Nephron progenitor cell (in vitro differentiated cells): ENCODE measurements at places on chromosomes 1 and 21.

DNA sequence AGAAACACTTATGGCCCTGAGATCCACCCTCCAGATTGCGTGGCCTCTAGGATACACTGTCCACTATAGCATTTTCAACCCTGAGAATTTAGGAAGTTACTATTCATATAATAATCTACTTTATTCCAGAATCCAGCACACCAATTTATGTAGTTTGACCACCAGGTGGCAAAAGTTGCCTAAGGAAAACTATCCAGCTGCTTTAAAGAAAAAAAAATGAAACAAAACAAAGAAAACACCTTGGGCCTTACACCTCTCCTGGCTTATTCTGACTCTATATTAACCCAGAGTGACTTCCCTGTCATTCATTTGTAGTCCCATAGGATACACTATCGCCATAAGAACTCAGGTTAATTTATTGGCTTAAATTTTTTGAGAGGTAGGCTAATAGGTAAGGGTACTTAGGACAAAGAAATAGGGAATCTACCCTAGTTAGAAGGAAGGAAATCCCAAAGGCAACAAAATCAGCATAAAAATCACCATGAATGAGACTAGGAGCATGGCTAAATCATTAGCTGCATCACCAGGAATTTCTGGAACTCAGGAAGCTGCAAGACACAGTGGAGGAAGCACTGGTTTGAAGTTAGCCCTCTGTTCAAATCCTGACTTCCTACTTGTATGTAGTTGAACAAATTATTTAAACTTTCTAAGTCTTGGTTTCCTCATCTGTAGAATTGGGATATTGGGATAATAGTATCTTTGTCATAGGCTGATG lies 107.5 kb downstream of the SPAG17 start:
- peaks cover 16% of the 10 kb centered on the region for H3K4me1 ChIP-seq
- H3K36me3 ChIP-seq = no peaks in the 10 kb centered on the region
- H3K27me3 ChIP-seq = no peaks in the 10 kb centered on the region
- H3K27ac ChIP-seq = no peak overlapping the region

GRCh38 chr1:184684285-184685074 lies 70.2 kb downstream of the EDEM3 start:
- no peak overlapping the region for H3K4me3 ChIP-seq
- H3K27ac ChIP-seq = no peak overlapping the region
- no peak for DNase-seq
- no peaks in the 10 kb centered on the region for H3K4me1 ChIP-seq

- H3K4me3 ChIP-seq = no peak overlapping the region
- peak overlapping the region; percentile 45 for H3K27ac ChIP-seq
- peaks cover 9% of the 10 kb centered on the region for H3K36me3 ChIP-seq
- peaks cover 3% of the 10 kb centered on the region for H3K27me3 ChIP-seq
- peaks cover 6% of the 10 kb centered on the region for H3K4me1 ChIP-seq
- peak; percentile 12 for DNase-seq
These were observed 29.4 kb downstream of the FRRS1 start for GRCh38 chr1:99737016-99737415.

DNA sequence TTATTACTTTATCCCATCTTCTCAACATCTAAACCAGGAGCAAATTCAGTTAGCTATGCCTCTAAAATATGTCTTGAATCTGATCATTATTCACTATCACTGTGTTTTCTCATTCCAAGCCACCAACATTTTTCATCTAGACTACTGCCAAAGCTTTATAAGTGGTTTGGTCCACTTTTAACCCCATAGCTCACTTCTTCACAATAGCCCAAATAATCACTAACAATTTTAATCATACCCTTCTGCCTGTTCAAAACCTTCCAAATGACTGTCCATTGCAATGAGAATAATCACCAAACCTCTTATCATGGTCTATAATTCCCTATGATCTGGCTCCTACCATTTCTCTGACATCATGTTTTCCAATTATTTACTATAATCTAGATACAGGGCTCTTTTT lies 149.8 kb upstream of the ZNHIT6 start:
- no peak overlapping the region for H3K4me3 ChIP-seq
- no peak overlapping the region for H3K27ac ChIP-seq
- H3K27me3 ChIP-seq = peaks cover 21% of the 10 kb centered on the region
- H3K4me1 ChIP-seq = no peaks in the 10 kb centered on the region

DNA sequence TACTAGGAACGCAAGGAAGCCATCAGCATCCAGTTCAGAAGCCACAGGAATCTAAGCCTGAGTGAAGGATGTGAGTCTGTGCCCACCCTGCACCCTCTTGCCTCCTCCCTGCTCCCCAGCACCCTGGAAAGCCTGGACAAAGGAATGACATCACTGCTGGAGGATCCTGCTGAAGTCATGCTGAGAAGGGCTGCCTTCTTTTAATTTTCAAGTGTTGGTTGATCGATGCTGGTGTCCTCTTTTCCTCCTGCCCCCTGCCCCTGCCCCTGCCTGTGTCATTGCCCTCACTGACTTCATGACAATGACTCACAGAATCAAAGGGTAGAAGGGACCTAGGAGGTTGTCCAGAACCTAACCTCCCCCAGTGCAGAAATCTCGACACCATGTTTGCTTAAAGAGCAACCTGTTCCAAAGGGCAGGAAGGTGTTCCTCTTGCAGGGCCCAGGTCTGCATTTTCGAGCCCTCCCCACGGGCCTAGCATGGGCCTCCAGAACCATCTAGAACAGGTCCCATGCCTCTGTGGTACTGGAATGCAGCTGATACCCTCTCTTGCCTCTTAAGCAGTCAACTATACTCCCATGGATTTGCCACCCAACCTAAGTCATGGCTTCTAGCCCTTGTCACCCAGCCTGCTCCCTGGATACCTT lies 9.6 kb downstream of the DHRS3 start:
- H3K36me3 ChIP-seq = peaks cover 77% of the 10 kb centered on the region
- no peak for DNase-seq
- peaks cover 12% of the 10 kb centered on the region for H3K27me3 ChIP-seq
- peaks cover 44% of the 10 kb centered on the region for H3K4me1 ChIP-seq

DNA sequence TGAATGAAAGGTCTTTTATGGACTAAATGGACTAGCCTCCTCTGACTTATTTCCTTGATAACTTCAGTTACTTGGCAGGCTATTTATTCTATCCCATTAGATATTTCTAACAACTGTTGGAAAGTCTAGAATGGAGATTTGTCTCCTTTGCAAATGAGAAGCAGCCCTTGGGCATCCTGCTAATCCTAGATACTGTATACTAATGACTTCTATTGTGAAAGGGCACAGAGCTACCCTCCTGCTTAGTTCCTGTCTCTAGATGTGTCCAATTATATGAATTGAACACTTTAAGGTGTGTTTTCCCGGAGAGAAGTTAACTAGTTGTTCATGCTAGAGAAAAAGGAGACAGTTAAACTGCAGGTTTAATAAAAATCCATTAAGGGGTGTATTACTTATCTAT lies 10.2 kb upstream of the NCMAP start:
- H3K4me3 ChIP-seq = no peak overlapping the region
- peaks cover 11% of the 10 kb centered on the region for H3K27me3 ChIP-seq
- peaks cover 28% of the 10 kb centered on the region for H3K4me1 ChIP-seq
- no peak for DNase-seq
- H3K27ac ChIP-seq = no peak overlapping the region

GRCh38 chr1:89519779-89520358 lies 4.8 kb upstream of the LRRC8B start:
- H3K4me3 ChIP-seq = no peak overlapping the region
- H3K27ac ChIP-seq = no peak overlapping the region
- H3K36me3 ChIP-seq = peaks cover 7% of the 10 kb centered on the region
- no peak for DNase-seq
- peaks cover 14% of the 10 kb centered on the region for H3K4me1 ChIP-seq
- peaks cover 3% of the 10 kb centered on the region for H3K27me3 ChIP-seq

- H3K27me3 ChIP-seq = peaks cover 6% of the 10 kb centered on the region
- H3K27ac ChIP-seq = peak overlapping the region; percentile 65
- H3K4me1 ChIP-seq = peaks cover 26% of the 10 kb centered on the region
- no peaks in the 10 kb centered on the region for H3K36me3 ChIP-seq
These were observed 49.7 kb upstream of the RCC2 start for GRCh38 chr1:17488995-17489767.

DNA sequence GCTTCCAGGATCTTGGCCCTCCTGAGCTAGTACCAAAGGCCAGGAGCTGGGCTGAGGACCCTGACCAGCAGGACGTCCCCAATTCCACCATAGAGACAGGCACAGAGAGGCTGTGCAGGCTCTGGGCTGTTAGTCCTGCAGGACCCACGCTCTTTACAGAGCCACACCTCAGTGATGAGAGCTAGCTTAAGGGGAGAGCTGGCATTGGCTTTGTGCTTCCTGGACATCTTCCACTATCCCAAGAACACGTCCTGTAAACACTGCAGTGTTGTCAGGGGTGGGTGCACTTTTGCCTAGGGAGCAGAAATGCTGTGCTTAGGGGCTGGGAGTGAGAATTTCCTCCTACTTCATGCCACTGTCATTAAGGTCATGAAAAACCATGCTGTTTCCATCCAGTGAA lies 91.7 kb upstream of the EDN2 start:
- H3K27me3 ChIP-seq = no peaks in the 10 kb centered on the region
- DNase-seq = no peak
- no peak overlapping the region for H3K4me3 ChIP-seq
- peaks cover 20% of the 10 kb centered on the region for H3K4me1 ChIP-seq
- no peaks in the 10 kb centered on the region for H3K36me3 ChIP-seq

GRCh38 chr1:245235156-245235555 lies 80.4 kb downstream of the KIF26B start:
- H3K4me3 ChIP-seq = peak overlapping the region; percentile 54
- H3K4me1 ChIP-seq = peaks cover 41% of the 10 kb centered on the region
- H3K27me3 ChIP-seq = no peaks in the 10 kb centered on the region
- peaks cover 12% of the 10 kb centered on the region for H3K36me3 ChIP-seq
- peak overlapping the region; percentile 84 for H3K27ac ChIP-seq

DNA sequence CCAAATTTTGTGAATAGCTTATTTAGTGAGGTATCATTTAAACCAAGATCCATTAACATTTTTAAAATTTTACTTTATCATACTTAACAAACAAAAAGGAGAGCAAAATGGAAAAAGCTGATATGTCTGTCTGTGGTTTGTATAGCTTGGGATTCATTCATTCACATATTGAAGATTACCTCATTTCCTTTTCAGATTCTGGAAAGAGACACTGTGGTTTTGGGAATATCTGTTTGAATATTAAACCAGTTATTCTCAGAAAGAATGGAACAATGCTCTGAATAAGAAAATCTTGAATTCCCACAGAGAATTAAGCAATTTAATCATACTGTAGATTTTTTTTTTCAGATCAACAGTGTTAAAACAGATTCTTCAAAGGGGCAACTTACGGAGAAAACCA lies 93.8 kb upstream of the PRDX6 start:
- no peaks in the 10 kb centered on the region for H3K4me1 ChIP-seq
- no peak overlapping the region for H3K27ac ChIP-seq
- no peaks in the 10 kb centered on the region for H3K36me3 ChIP-seq
- DNase-seq = no peak
- H3K27me3 ChIP-seq = no peaks in the 10 kb centered on the region

GRCh38 chr21:42056996-42057689 lies 14.0 kb upstream of the UMODL1 start:
- peaks cover 38% of the 10 kb centered on the region for H3K4me1 ChIP-seq
- no peaks in the 10 kb centered on the region for H3K36me3 ChIP-seq
- no peak for DNase-seq

GRCh38 chr1:51325878-51326755 lies 4.2 kb downstream of the TTC39A start:
- peak overlapping the region; percentile 41 for H3K27ac ChIP-seq
- peaks cover 20% of the 10 kb centered on the region for H3K27me3 ChIP-seq
- H3K36me3 ChIP-seq = no peaks in the 10 kb centered on the region
- no peak for DNase-seq
- H3K4me3 ChIP-seq = no peak overlapping the region

- no peak within 1 kb of the TSS for H3K27ac ChIP-seq
- H3K27me3 ChIP-seq = peaks cover 6% of the 10 kb centered on the region
- H3K36me3 ChIP-seq = peaks cover 23% of the 10 kb centered on the region
These were observed at the start of gene SV2A for GRCh38 chr1:149917571-149918144. Gene SV2A (minus strand): TSS chr1:149917844. CDS start chr1:149913840, 4,004 bp downstream.

DNA sequence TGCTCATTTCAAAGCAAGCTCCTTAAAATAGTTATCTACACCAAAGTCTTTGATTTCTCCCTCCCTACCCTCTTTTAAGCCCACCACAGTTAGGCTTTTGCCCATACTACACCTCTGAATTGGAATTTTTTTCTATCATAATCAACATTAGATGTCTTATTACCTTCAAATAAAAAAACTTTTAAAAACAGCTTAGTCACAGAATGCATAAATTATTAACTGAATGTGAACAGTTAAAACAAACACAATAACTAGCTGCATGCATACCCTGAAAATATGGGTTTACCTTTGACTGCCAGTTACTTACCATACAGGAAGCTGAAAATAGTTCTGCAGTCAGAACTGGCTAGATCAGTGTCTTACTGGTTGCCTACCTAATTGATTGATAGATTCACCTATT lies 210.9 kb downstream of the TGFB2 start:
- H3K4me3 ChIP-seq = no peak overlapping the region
- no peak for DNase-seq
- H3K4me1 ChIP-seq = peaks cover 5% of the 10 kb centered on the region

DNA sequence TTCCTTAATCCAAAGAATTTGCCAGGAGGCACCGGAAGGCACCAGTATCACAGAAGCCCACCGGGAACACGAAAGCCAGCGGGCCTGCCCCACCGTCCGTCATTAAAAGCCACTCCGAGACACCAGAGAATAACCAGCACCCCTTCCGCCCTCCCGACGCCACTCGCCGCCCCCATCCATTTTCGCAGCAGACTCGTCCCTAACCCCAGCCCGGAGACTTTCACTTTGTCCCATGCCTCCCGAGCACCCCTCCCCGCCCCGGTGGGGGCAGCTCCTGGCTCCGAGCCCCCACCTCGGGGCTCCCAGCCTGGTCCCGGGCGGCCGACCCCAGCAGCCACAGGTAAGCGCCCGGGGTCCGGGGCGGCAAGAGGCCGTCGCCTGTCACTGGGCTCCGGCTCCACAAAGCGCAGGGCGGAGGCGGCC lies 105.4 kb downstream of the SLC45A1 start:
- no peak overlapping the region for H3K4me3 ChIP-seq
- H3K27ac ChIP-seq = no peak overlapping the region
- no peaks in the 10 kb centered on the region for H3K27me3 ChIP-seq
- DNase-seq = no peak

- DNase-seq = no peak
- no peaks in the 10 kb centered on the region for H3K36me3 ChIP-seq
- H3K4me3 ChIP-seq = no peak overlapping the region
- H3K4me1 ChIP-seq = peaks cover 69% of the 10 kb centered on the region
These were observed 1.9 kb upstream of the IL19 start for GRCh38 chr1:206768472-206769303.

GRCh38 chr1:223831755-223832636 lies 13.8 kb downstream of the TP53BP2 start:
- DNase-seq = no peak
- no peak overlapping the region for H3K4me3 ChIP-seq
- H3K36me3 ChIP-seq = peaks cover 18% of the 10 kb centered on the region
- H3K27ac ChIP-seq = no peak overlapping the region
- peaks cover 17% of the 10 kb centered on the region for H3K4me1 ChIP-seq
- H3K27me3 ChIP-seq = peaks cover 3% of the 10 kb centered on the region

- H3K27ac ChIP-seq = no peak overlapping the region
- peaks cover 69% of the 10 kb centered on the region for H3K4me1 ChIP-seq
- peaks cover 11% of the 10 kb centered on the region for H3K36me3 ChIP-seq
These were observed 5.0 kb downstream of the FYB2 start for GRCh38 chr1:56814205-56814604.
